SW 1271 (cell line): ENCODE measurements at places on chromosomes 6 and 20.

DNA sequence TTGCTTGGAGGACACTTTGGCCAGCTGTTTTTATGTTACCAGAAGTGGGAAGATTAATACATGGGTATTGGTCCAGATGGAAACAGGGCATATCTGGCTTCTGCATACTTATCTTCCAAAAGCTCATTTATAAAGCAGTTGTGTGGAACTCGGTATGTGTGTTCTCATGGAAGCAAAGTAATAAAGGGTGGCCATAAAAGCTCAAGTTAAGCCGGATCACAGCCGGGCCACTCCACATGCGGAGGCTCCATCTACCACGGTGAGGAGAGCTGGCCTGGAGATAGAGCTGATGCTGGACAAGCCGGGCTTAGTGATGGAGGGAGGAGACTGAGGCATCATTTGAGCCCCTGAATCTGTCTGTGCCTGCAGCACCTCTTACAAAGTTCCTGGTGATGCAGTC, 38.6 kb upstream of the KIF16B start:
- DNase-seq = no peak

- DNase-seq = no peak
Observed at GRCh38 chr6:34525431-34526175, 30.5 kb downstream of the SPDEF start.

DNA sequence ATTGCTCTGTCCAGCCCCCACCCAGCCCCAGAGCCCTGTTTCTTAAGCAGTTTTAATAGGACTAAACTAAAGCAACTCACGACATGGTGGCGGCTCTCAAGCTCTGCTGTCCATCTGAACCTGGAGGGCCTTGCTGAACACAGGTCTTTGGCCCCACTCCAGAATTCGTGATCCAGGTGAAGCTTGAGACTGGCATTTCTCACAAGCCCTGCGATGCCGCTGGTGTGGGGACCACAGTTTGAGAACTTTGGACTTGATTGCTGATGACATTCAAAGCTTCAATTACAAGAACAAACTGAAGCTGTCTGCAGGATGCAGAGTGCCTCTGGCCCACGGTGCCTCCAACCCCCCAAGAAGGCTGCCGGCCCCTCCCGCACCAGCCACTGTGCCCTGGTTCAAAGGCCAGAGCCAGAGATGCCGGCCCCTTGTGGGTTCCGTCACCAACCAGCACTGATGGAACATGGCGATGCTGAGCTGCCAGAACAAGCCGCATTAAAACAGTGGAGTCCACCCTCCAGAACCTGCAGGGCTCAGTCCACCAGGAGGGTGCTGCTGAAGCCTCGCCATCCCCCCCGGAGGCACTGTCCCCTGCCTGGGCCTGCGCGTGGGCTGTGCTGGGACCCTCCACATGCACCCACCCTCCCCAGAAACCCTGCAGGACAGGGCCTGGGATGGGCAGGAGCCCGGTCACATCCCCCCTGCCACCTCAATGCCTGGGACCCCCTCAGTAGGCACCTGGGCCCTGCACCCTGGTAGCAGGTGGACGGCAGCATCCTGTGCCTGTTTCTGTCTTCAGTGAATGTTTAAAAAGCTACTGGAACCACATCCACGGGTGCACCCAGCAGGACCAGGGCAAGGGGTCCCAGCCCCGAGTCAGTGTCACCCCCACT, 101.1 kb downstream of the PSMB1 start:
- DNase-seq = no peak

DNA sequence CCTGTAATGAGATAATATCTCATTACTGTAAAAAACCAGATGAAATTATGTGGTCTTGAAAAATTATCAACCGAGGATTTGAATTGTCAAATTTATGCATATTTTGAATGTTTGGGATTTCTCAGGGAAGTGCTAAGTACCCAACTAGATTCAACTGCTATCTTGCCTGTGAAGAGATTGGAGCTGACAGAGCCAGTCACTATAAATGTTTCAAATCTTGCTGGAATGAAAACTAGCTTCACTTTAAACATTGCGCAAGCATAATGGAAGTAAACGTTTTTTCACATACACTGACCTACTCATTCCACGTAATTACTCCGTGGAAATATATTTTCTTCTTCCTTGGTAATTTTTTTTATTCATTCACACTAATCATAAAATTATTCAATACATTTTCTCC, 46.7 kb downstream of the TMEM170B start:
- DNase-seq = no peak
